ENCODE measurements at places on chromosomes 7 and 10.

DNA sequence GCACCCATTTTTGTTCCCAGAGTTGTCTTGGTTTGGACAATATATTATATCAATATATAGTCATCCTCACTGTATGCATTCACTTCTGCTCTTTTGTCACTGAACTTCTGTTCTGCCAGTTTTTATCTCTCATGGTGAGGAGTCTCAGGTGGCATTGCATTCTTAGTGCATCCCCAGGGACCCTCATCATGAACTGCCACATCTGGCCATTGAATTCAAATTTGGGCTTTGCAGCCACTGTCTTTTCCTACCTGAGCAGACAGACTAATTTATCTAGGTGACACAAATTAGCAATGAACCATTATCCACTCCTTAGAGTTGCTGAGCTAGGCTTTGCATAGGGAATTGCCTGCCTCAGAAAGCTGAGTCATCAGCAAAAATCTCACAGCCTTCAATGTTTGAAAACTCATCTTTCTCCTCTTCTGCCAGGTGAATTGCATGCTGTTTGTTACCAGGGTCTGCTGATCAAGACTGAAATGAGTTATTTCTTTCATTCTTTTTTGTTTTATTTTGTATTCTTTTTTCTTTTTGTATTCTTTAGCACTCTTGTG, 316.8 kb upstream of the MTPN start:
- DNase-seq = no peak

DNA sequence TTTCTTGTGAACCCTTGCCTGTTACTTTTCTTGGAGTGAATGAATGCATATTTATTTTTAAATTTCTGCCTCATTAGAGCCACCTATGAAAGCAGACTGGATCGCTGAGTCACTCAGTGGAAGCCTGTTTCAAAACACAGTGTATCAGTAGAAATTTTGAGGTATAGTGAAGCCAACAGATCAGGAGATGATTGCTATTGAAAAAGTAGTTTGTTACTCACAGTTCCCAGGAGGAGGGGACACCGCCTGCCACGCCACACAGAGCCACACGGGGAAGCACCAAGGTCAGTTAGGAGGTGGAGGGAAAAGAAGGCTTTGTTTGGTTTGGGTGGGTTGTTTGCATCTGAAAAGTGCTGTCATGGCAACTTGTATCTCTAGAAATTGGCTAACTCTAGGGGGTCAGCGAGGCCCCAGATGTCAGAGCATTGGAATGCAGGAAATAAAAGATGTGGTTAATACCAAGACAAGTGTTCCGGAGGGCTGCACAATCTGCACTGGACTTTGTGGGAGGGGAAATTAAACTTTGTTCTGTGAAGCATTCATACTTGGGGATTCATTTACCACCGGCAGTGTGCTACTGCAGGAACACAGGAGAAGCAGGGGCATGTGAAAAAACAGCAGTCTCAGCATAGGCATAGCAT, 106.4 kb upstream of the SDK1 start:
- DNase-seq = no peak

GRCh38 chr10:49740346-49741107, 21.6 kb downstream of the OGDHL start:
- no peak for DNase-seq

DNA sequence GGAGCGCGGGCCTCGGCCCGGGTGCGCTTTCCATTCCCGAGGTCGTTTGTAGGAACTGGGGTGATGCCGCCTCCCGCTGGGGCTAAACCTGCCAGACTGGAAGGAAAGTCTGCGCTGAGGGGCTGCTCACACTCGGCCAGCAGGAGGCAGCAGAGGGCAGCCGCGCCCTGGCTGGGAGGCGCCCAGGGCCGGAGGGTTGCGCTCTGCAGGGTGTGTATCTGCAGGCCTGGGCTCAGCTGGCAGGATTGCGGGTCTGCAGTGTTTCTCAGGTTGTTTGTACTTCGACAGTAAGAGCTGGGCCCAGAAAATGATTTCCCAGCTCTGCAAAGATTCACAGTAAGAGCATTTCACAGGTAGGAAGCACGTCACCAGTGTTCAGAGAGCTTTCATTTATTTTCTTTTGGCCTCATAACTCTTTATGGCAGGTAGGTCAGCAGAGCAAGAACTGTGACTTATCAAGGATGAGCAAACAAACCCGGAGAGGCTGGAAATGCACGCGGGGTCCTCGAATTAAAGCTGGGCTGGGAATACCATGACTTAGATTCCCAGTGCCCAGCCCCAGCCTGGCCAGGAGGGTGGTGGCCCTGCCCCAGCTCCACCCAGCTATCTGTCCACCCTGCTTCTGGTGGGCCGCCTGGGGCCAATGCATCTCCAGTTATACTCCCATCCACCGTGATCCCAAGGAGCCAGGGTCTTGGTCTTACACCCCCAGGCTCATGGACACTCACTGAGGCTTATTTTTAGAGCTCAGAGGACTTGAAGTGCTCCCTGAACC, 15.2 kb upstream of the PPP2R2D start:
- DNase-seq = no peak

- no peak for DNase-seq
These were observed 348.5 kb upstream of the SHH start for GRCh38 chr7:156160811-156161210.

- no peak for DNase-seq
These were observed 165.7 kb downstream of the PTPN20 start for GRCh38 chr10:47076949-47077361.

DNA sequence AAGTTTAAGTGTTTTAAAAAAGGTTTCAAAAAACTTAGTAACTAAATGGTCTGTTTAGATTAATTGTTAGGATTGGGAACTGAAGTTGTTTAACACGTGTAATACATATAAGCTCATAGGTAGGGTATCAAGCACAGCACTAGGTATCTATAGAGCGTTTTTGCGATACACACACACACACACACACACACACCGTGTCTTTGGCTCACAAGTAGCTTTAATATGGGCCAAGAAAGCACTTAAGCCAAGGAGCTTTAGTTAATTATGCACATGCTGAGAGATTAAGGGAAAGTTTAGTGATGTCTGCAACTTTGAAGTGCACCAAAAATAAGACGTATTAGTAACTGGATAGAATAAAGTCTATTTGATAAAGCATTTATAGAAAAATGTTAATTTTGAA, 93.8 kb upstream of the CNTNAP2 start:
- DNase-seq = no peak

DNA sequence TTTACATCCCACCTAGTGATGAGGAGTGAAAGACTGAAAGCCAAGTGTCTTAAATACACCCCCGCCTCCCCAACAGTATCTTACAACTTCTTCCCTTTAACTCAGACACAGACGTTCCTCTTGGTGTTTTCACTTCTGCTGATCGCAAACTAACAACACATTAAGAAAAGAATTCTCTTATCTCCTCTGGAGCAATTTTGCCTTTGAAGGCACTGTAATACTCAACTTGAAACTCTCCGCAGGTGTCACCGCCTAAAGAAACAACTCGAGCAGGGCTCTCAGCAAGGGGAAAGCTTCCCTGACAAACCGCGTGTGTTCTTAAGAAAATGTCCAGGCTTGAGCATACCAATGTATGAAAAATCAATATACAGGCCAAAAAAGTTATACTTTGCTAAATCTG, 452 bp downstream of the SEMA3C start:
- no peak for DNase-seq

DNA sequence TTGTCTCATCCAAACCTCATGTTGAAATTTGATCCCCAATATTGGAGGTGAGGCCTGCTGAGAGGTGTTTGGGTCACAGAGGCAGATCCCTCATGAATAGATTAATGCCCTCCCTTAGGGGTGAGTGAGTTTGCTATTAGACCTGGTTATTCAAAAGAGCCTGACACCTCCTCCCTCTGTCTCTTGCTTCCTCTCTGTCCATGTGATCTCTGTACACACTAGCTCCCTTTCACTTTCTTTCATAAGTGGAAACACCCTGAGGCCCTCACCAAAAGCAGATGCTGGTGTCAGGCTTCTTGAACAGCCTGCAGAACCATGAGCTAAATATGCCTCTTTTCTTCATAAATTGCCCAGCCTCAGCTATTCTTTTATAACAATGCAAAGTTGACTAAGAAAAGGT, 447.1 kb downstream of the MDFIC start:
- DNase-seq = no peak

DNA sequence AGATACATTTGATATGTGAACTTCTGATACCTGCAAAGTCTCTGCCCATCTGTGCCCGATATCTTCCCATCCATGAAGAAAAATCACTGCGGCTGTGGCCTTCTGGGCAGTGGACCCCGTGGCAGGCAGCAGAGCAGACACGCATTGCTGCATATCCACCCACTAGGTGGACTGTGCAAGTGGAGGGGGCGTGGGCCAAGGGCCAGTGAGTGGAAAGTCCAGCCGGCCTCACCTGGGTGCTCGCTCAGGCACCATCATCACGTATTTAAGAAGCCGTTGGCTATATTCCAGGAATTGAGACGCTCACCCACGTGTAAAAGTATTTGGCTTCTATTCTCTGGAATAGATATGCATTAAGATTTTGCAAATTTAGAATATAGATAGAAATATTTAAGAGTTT, 30.8 kb upstream of the SLC13A1 start:
- peak; percentile 0 for DNase-seq

DNA sequence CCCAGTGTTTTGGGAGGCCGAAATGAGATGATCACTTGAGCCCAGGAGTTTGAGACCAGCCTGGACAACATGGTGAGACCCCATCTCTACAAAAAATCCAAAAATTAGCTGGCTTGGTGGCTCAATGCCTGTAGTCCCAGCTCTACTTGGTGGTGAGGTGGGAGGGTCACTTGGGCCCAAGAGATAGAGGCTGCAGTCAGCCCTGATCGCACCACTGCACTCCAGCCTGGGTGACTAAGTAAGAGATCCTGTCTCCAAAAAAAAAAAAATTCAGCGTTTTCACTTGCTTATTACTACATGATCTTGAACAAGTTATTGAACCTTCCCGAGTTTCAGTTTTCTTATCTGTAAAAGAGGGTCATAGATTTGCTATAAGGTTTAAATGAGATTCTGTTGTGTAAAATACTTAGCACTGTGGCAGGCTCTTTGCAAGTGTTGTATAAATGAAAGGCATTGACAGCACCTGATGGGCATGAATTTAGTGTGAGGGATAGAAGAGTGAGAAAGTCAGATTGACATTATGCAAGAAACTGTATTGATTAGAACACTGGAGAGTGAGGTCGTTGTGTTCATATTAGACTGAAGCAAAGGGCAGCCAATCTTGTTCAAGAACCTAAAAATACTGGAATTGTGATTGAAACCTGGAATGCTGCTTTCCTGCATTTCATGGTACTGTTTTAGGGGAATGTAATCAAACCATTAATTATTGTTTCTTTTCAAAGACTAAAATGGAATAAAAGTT, 136.8 kb downstream of the LCOR start:
- no peak for DNase-seq

DNA sequence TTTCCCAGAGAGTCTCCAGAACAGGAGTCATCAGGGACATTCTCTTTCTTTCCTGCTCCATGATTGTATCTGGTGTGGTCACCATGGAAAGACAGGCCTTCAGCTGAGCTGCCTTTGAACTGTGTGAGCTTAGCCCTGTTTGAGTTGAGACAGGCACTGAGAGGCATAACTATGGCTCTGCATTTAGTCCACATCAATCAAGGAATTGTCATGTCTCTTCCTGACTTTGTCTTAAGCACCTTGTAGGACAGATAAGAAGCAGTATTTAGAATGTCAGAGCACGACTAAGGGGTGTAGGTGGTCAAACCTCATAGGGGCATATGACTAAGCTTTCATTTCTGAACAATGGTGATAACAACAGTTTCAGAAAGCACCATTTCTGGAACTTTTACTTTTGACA, 53.5 kb downstream of the EPDR1 start:
- DNase-seq = no peak

GRCh38 chr7:30353932-30354607, 69.7 kb downstream of the ZNRF2 start:
- DNase-seq = no peak

- DNase-seq = no peak
These were observed 295.3 kb downstream of the SKIDA1 start for GRCh38 chr10:21230219-21230618.

DNA sequence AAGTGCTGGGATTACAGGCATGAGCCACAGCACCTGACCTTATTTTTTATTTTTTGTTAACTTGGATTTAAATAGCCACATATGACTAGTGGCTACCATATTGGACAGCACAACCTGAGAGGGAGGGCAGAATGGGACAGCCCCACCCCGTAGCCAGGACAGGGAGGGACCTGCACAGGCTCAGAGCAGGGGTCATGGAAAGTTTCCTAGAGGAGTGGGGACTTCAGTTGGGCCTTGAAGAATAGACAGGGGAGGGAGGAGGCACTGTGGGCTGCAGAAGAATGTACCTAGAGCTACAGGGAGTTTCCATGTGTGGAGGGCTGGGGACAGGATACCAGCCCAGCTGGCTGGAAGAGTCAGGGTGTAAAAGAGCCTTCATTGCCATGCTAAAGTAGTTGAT, 8.8 kb downstream of the TRIM8 start:
- no peak for DNase-seq

DNA sequence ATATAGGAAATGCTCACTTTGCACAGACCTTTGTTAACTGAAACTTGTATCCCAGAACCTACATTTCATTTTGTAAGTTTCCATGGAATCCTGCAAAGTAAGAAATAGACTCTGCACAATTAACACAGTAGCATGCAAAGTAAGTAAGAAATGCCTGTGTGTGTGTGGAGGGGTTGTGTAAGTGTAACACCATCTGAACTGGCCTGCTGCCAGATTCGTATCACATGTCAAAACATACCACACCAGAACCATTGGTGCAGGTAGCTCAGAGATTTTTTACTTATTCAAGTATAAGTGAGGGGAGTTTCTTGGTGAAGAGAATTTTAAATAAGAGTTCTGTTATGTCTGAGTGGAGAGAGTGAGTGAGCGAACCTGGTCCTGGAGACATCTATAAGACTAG, 17.9 kb upstream of the DDX21 start:
- DNase-seq = no peak

- DNase-seq = no peak
These were observed 22.3 kb downstream of the CHST15 start for GRCh38 chr10:124071141-124071540.

- no peak for DNase-seq
These were observed 45.0 kb downstream of the TRUB1 start for GRCh38 chr10:114982989-114983388.

GRCh38 chr10:65396997-65397396, 1528.8 kb upstream of the LRRTM3 start:
- DNase-seq = no peak

DNA sequence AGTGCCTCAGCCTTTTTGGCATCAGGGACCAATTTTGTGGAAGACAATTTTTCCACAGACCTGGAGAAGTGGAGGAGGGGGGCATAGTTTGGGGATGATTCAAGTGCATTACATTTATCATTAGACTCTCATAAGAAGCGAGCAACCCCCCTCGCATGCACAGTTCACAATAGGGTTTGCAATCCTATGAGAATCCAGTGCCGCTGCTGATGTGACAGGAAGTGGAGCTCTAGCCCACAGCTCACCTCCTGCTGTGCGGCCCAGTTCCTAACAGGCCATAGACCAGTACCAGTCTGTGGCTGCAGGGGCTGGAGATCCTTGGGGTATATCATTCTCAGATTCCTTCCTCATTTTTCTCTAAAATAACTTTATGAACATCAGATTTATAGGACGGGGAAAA, 50.8 kb downstream of the ATAD1 start:
- no peak for DNase-seq

GRCh38 chr10:8428654-8429053, 374.2 kb downstream of the GATA3 start:
- DNase-seq = no peak

GRCh38 chr10:89001024-89001728, 10.6 kb downstream of the FAS start:
- DNase-seq = no peak

- peak; percentile 4 for DNase-seq
These were observed 79.0 kb upstream of the TMEM168 start for GRCh38 chr7:112869111-112869774.

- DNase-seq = no peak
These were observed 2.6 kb downstream of the AUTS2 start for GRCh38 chr7:69600710-69601519.

GRCh38 chr7:26508917-26509316, 217.3 kb downstream of the SNX10 start:
- DNase-seq = peak; percentile 68

Measured in COR-L47 (cell line).